HuH-7.5 (cell line): ENCODE measurements at places on chromosomes 4 and X.

DNA sequence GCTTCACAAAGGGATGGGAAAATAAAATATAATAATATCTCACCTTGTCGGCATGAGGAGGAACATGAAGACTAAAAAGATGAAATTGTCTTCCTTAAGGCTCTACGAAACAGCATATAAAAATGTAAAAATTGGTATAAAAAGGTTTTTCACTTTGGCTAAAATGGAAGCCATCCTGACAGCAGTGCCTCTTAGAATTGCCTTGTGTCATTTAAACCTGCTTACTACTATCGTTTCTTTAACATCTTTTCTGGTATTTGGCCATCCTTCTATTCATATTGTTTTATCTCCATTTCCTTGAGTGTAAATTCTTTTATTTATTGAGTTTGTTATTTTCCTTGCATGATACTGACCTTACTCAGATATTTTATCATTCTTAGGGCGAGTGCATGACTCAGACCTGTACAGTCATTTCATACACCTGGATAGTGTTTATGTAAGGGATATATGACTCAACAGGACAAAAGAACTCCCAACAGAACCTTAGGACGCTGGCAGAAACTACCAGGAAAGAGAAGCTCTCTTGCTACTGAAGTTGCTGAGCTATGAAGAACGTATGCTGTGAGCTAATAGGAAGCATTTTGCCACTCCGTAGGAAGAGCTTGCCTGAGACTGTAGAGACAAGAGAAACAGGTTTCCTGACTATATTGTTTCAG is 5.8 kb upstream of the CDKN2AIP start:
- no peak for DNase-seq

- no peak for DNase-seq
These were observed 80.8 kb downstream of the FGF16 start for GRCh38 chrX:77528034-77528433.

DNA sequence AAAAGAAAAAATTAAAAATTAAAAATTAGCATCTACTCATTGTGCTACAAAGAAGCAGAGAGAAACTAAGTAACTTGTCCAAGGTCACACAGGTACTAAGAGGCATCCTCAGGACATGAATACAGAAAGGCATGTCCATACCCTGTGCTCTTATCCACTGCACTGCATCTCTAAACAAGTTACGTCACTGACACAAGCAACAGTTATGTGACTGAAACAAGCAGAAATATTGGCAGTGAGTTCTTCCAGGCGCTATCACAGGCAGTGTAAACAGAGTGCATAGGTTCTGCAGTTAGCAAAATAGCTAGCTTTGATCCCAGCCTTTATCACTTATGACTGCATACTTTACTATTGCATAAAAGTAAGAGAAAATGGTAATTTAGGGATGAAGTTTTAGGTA is 7.9 kb downstream of the VEGFC start:
- no peak for DNase-seq

DNA sequence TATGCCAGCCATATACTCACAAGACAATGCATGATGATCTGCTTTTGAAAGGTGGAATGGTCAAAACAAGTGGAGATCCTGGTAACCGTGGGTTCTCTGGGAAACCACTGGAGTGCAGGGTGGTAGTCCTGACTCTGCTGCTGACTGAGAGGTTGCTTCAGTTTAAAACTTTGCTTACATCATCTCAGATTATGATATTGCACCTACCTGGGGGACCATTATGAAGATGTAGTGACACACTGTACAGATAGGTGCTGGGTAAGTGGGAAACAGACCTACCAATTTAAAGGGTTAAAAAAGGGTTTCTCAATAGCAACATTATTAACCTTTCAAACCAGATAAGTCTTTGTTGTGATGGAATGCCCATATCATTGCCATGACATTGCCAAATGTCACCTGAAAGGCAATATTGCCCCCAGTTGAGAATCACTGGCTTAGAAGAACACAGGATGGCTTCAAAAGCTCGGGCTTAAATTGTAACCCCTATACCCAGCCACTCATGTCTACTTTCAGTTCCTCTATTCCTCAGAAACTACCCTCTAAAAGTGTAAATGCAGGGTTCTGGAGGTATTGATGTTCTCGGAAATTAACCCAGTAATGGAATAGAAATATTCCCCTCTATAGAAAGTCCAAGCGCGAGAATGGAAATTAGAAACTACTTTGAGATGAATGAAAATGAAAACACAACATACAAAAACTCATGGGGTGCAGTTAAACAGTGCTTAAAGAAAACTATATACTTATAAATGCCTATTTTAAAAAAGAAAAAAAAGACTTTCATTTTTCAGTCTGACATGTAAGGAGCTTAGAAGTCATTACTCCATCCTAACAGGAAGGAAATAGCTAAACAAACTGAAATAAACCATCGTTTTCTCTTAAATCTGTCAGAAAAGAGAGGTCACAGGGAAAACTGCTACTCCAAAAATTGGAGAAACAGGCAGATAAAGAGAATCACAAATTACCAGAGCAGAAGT is 65.8 kb downstream of the ARHGEF6 start:
- no peak for DNase-seq

DNA sequence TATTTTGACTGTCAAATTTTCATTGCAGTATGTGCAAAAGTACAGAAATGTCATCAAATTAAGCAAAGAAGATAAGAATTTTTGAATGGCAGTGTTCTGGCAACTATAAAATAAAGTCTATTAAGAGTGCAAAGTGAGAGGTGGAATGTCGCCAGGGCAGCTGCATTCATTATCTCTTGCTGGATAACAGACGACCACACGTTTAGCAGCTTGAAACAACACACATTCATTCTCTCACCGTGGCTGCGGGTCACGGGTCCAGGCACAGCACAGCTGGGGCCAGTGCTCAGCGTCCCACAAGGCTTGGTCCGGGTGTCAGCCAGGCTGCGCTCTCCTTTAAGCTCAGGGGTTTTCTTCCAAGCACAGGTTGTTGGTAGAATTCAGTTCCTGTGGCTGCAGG is 113.9 kb downstream of the GPR143 start:
- DNase-seq = no peak

DNA sequence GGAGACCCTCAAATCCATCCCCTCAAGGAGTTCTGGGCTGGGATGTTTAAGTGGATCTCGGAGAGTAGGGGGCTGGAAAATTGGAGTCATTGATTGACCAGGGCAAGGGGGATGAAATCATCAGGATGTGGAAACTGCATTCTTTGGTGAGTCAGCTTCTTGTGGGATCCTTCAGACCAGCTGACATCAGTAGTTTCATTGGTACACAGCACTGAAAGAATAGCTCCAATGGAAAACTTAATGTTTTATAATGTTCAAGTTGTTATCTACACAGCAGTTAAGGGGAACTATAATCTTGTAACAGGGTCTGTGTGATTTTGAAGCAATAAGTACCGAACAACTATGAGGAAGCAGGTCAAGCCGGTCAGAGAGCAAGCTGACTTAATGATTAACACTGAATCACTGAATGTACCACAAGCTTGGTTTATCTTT is 506.1 kb downstream of the RPA4 start:
- no peak for DNase-seq

DNA sequence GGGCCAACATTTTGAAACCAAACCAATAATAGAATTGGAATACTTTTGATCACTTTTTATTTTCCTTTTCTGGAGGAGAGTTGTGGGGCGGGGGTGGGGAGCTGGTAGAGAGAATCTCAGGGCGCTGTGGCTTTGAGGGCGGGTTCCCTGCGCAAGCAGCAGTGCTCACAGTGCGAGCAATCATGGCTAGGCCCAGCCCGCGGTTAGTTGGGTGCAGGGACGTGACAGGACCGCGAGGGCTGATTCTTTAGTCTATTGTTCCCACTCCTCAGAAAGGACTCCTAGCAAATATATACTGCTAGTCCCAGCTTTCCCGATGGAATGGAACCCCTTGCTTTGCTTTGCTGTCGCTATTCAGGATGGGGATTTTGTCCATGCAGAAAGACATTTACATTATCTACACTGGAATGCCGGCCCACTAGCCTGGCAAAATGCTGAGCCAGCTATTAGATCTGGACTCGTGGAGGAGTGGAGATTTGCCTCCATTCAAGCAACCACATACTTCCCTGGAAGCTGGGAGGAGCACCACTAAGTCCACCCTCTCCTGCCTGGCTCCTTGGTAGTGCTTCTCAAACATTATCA is 23.9 kb upstream of the APLN start:
- DNase-seq = no peak

- no peak for DNase-seq
These were observed 16.0 kb downstream of the SULT1E1 start for GRCh38 chr4:69843932-69844331.

- DNase-seq = no peak
These were observed 2.2 kb downstream of the AR start for GRCh38 chrX:67545893-67546495.

- DNase-seq = no peak
These were observed 123.9 kb downstream of the PDLIM5 start for GRCh38 chr4:94575652-94576051.

DNA sequence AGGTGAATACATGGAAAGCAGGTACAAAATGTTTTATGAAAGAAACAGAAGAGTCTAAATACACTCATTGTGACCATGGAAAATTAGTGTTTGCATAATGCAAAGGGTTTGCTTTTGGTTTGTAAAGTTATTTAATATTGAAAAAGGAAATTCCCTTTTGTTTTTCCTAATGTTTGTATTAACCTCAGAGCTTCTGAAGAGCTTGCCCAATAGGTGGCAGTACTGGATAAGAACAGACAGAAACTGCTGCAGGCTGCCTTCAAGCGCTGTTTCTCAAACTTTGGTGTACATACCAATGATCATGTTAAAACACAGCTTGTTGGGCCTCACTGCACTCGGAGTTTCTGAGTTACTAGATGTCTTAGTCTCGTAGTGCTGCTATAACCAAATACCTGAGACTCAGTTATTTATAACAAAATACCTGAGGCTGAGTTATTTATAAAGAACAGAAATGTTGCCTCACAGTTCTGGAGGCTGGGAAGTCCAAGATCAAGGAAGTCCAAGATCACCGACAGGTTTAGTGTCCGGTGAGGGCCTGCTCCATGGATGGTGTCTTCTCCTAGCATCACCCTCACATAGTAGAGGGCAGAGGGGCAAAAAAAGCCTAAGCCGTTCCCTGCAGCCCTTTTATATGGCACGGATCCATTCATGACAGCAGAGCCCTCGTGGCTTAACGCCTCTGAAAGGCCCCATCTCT is 54.2 kb downstream of the SUPT20HL2 start:
- DNase-seq = peak; percentile 18

- no peak for DNase-seq
These were observed 1250.7 kb downstream of the RAPGEF2 start for GRCh38 chr4:160353548-160353947.

- no peak for DNase-seq
These were observed 5.5 kb downstream of the RPS6KA6 start for GRCh38 chrX:84182516-84182915.

GRCh38 chrX:39823424-39823823 is 274.3 kb downstream of the BCOR start:
- no peak for DNase-seq

DNA sequence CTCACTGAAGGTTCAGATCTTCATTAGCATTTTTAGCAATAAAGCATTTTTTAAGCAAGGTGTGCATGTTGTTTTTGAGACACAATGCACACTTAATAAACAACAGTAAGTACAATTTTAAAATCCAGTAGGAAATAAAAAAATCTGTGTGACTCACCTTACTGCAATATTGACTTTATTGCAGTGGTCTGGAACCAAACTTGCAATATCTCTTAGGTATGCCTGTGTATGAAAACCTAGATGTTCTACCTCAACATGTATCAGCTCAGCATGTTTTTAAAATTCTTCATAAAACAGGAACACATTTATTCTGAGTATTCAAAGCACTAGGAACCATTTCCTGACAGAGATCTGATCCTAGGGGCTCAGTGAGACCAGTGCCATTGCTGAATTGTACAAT is 26.7 kb downstream of the NR0B1 start:
- DNase-seq = no peak

DNA sequence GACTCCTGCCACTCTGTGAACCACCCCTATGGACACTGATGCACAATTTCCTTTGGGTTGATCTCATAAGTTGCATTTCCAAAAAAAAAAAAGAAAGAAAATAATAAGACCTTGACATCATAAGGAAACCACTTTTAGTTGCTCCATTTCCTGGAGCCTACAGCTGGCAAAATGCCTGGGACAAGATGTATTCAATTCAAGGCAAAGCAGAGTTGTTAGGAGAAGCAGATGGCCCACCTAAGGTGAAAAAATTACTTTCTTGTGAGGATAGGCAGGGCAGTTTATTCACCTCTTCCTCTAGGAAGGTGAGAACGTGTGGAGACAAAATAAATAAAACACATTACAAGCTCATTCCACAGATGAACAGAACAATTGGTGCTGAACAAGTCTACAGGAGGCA is 14.1 kb upstream of the SCRG1 start:
- no peak for DNase-seq

GRCh38 chrX:10529344-10529743 is 91.0 kb downstream of the MID1 start:
- DNase-seq = no peak

GRCh38 chr4:73780243-73780642 is 39.9 kb downstream of the CXCL8 start:
- no peak for DNase-seq

DNA sequence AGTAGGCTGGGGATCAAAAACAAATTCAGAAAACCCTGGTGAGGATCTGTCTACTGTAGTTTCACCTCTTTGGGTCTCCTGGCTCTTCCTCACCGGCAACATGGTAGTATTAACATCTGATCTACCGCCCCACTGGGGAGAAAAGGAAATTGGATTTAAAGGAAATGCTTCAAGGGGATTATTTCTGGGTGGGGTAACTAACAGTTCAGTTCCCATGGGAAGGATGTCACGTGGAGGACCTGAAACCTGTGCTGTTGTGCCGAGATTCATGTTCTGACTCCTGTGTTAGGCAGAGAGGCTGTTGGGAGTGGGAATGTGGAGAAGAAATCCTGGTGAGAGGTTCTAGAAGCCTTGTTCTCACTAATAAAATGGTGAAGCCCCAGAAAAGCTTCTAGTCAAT is 254.4 kb downstream of the BCOR start:
- no peak for DNase-seq

DNA sequence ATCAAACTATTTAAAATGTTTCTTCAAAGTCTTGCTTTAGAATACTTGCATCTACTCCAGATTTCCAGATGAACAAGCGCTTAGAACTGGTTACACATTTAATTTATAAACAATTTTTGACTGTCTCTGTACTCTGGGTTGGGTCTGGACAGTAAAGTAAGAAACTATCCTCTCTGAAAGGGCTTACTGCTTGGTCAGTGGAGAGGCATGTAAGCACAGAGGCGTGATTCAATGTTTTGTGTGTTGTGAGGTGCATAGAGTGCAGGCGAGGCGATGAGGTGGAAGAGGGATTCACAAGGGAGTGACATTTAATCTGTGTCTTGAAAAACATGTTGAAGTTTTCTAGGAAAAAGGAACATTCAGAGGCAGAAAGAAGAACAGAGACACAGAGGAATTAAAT is 231.4 kb downstream of the VEGFC start:
- DNase-seq = no peak
